BJ (cell line): ENCODE measurements at places on chromosomes 16 and 17.

DNA sequence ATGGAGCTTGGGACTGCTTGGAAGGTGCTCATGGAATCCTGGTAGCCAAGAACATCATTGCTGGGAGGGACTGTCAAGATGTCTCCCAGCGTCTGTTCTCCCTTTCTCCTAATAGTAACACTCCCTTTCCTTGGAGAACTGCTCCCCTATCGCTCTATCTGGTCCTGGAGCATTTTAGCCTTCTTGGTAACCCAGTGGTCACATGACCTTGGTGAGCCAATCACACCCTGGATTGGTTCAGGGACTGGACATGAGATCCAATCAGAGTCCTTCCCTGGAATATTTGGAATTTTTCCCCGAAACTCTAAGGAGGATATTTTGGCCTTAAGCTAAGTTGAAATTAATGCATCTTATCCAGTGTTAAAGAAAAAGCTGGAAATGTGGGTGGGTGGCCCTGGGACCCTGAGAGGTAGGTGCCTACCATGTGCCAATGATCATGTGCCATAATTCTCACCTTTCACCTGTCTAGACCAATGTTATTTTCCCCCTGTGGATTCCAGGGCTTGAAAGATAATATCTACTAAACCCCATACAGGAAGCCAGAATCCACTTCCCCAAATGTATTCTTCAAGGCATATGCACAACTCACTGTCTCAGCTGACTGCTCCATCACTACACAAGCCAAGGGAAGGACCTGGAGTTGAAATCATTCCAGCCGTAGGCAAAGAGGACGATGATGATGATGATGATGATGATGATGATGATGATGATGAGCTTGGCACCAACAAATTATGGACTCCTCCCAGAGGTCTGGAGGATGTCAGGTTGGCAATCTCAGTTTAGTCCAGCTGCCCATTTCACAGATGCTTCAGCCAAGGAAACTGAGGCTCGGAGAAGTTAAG, 193.2 kb downstream of the RAB11FIP4 start:
- no peak for DNase-seq

GRCh38 chr17:47265983-47266541, 12.4 kb downstream of the ITGB3 start:
- DNase-seq, result no peak

DNA sequence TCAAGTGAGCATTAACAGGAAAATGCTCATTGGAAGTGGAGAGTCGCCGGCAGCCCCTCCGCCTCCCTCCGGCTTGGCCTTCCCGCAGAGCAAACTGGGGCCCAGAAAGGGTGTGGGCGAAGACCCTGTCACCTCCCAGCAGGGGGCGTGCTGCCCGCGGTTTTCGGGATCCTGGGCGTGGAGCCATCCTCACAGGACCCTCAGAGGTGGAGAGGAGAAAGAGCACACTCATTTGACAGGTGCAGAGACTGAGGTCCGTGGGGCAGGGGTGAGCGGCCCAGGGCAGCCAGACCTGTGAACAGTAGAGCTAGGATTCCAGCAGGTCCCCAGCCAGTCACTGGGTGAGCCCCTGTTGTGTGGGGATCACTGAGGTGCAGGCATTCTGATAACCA, 1002.9 kb downstream of the KCNJ18 start:
- no peak for DNase-seq

GRCh38 chr16:86857807-86858206, 279.5 kb downstream of the FOXL1 start:
- no peak for DNase-seq

DNA sequence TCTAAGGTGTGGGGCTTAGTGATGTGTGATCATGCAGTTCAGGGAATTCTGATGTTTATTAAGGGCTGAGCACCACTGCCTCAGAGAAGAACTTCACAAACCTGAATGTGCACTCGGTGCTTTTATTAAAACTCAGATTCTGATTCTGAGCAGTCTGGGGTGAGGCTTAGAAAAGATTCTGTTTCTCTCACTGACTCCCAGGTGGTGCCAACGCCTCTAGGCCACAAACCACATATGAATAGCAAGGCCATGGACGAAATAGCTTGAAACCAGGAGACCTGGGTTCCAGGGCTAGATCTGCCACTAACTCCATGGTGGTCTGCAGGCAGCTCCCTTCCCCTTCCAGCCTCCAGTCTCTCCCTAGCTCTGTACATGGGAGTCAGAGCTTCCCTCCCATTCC, 169.1 kb downstream of the HS3ST3B1 start:
- DNase-seq, result no peak

GRCh38 chr17:72506773-72507172, 386.0 kb downstream of the SOX9 start:
- no peak for DNase-seq

DNA sequence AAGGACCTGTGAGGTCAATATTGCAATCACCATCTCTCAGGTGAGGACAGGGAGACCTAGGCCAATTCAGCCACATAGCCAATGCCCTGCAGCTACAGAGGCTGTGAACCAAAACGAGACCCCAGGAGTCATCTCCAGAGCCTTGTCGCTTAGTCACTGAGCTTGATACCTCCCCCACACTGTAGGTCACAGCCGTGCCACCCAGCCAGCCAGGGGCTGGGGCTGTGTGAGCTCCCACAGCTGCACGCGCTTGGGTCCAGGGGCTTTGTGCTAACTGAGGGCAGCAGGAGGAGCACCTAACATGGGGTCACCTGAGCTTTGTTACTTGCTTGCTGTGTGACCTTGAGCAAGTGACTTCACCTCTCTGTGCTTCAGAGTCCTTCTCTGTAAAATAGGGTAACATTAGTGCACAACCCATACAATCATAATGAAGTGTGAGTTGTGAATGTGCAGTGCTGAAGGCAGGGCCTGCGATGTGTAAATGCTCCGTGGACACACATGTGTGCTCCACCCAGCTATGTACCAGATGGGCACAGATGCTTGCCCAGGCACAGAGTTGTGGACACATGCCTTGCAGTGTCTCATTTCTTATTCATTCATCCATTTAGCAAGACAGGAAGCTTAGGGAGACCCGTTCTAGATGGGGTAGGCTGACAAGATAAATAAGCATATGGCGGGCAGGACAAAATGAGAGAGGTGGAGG, 25.9 kb downstream of the SBK1 start:
- DNase-seq, result no peak
